ENCODE measurements at places on chromosomes 12 and 14.

DNA sequence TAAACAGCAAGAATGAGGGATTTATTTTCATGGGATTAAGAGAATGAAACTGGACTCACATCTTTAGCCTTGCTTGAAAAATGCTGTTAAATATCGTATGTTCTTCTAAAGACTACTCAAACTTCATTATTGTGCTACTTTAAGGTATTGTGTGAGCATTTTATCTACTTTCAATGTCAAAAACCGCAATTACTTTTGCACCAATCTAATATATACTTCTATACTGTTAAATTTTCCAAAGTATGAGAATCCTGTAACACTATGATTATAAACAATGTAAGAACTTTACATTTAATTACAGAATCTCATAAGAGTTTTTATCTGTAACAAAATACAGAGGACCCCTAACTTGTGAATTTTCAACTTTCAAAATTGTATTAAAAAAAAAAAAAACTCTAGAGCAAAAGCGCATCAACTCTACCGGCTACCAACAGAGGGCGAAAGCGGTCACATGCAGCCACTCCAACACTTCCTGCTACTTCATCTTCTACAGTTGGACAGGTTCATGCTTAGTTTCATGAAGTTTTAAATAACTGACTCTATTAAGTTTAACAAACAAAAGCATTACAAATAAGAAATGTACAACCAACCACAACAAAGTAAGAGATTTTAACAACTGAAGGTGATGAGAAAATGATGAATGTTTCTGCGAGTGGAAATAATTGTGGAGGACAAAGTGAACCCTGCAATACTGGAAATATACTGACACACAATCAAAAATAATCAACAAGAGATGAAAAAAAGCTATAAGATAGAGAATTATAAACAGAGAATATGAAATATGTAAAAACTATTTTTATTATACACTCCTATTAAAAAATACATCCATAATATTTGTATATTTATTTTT, 210.9 kb downstream of the MED13L start:
- DNase-seq = peak; percentile 33

GRCh38 chr14:80315681-80316080, 104.4 kb upstream of the DIO2 start:
- no peak for DNase-seq

- no peak for DNase-seq
Measured at GRCh38 chr14:58747181-58747580, 109.4 kb downstream of the DACT1 start.

DNA sequence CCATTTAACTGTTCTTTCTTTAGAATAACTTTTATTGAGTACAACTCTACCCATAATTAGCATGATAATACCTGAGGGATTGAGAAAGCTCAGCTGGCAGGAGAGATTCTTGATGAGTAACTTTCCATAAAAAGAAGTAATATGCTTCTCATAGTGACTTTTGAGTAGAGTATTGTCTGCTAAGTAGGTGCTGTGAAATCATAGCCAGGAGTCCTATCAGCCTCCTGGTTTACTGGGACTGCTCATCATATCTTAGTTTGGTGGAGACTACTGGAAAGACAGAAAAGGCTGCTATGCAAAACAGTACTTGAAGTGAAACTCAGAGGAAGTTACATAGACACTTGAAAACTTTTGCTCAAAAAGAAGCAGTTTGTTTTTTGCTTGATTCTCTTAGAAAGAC, 113.3 kb upstream of the ATP2B1 start:
- DNase-seq = no peak

GRCh38 chr14:66238969-66239368, 247.2 kb upstream of the CCDC196 start:
- DNase-seq = no peak

DNA sequence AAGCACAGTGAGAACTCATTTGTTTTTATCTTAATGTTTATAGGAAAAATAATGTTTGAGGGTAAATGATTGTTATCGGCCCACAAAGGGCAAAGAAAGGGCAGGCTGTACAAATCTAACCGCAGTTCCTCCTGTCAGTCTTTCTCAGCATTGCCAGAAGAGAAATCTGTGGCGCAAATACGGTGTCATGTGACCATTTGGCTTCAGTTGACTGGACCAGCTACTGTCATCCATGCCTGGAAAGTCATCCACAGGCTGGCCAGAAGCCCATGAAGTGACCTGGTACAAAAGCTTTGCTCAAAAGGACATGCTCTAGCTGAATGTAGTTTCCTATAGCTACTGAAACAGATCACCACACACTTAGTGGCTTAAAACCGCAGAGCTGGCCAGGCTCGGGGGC, 43.6 kb downstream of the HCAR2 start:
- DNase-seq = no peak

GRCh38 chr12:131090274-131091210, 136.8 kb downstream of the ADGRD1 start:
- DNase-seq = no peak

- DNase-seq = no peak
Measured at GRCh38 chr14:37325332-37325731, 127.6 kb downstream of the MIPOL1 start.

- DNase-seq = peak; percentile 31
Measured at GRCh38 chr14:47040550-47040949, 389.0 kb upstream of the RPL10L start.

DNA sequence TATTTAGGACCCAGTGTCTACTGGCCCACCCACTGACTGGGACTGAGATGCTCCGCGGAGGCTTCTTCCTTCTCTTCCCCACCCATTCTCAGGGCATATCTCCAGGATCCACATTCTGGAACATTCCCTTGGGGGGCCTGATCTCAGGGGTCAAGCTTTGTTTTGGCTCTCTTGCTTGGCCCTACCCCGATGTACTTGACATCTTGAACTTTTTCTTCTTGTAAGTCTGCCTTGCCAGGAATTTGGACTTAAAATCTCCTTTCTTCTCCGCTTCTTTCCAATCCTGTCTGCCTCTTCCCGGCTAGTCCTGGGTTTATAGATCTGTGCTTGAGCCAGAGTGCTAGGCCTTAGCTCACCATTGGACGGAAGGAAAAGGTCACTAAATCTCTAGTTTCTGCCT, 22.1 kb downstream of the DACT1 start:
- DNase-seq = no peak

GRCh38 chr12:124131659-124132058, 158.6 kb downstream of the ZNF664 start:
- DNase-seq = no peak

DNA sequence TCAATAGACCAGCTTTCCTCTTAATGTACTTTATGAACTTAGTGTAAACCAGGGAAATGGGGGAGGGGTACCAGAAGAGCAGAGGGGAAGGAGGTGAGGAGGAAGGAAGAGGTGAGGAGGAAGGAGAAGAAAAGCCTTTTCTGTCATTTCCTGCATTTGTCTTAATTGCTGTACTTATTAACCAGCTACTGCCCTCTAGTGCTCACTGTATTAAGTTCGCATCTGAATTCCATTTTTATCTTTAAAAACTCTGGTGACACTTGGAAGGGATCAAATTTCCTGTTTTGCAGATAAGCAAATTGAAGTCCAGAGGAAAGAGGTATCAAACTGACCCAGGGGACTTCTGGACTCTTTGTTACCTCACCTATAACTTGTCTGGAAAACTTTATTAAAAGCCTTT, 22.2 kb downstream of the MANSC1 start:
- DNase-seq = peak; percentile 62

DNA sequence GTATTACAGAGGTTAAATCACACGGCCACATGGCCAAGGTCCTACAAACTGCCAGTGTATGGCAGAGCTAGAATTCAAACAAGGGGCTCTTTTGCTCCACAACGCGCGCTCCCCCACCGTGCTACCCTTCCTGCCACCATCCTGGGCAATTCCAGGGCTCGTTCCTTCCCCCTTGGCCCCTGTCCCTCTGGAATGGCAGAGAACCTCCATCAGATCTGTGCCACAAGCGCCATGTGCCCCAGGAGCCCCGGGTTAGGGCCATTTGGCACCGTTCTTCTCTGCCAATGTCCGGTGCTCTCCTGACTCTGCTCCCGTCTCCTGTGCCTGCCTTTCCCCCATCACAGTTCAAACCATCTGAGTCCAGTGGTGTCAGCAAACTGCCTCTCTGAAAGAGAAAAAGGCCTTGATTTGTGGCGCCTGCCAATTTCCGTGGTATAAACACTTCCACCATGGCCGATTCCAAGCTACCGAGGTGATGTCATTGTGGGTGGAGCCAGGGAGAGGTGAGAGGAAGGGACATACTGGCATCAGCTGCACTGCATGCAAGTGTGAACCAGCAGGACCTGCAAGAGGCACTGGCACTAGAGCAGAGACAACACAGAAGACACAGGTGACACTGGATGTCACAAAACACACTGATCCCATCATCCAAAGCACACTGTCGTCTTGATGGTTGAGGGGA, 163.1 kb downstream of the CALM1 start:
- no peak for DNase-seq
